Effector CD4-positive, alpha-beta T cell (primary cell): ENCODE measurements at places on chromosomes 5 and 9.

- no peak for DNase-seq
These were observed at the start of gene GNAQ for GRCh38 chr9:78031444-78031892. TSS of gene GNAQ (minus strand) at chr9:78031811. CDS start at chr9:78031235, 576 bp downstream.

DNA sequence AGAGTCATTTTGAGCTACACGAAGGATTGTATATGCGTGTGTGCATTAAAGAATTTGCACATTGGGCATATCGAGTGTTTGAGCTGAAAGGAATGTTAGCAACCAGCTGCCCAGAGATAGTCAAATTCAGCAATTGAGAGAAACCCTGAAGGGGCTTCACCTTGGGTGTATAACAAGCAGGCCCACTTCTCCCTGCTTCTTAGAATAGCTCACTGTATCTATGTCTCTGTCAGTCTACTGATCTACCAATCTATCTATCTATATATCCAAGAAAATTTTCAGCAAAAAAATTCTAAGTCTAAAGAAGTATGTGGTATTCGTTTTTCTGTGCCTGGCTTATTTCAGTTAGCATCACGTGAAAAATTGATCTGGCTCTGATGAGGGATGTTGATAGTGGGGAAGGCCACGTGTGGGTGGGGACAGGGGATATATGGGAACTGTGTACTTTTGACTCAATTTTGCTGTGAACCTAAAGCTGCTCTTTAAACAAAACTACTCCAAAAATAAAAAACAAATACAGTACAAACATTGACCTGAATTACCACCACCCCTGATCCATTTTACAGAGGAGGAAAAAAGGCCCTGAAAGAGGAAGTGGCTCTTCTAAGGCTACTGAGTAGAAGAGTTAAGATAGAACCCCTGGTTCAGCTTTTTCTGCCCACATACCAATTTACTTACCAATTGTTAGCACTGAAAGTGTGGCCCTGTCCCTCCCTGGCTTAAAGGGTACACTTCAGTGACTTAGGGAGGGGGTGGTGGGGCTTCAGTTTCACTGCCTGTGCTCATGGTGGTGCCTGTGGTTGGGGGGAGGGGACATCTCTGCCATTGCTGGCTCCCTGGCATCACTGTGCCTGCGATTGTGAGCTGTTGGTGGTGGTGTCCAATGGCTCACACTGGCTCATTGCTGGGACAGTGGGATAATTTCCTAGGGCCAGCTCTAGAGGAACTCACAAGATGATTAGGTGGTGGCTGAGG, 141.8 kb downstream of the DOCK2 start:
- no peak for DNase-seq

DNA sequence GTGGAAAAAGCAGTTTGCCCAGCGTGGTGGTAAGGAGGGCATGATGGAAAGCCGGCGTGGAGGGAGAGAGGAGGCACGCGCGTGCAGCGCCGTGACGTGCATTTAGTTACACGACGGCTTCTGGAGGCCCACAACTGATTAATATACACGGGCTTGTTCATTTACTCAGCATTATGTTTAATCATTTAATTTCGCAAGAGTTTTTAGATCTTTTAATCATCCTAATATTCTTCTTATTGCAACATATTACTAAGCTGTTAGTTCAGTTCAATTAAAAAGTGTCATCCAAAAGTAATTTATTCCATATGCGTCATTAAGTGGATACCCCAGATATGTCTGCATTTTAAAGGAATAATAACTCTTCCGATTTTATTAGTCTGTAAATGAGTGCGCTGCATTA, 220.5 kb downstream of the HSPA4 start:
- no peak for DNase-seq

DNA sequence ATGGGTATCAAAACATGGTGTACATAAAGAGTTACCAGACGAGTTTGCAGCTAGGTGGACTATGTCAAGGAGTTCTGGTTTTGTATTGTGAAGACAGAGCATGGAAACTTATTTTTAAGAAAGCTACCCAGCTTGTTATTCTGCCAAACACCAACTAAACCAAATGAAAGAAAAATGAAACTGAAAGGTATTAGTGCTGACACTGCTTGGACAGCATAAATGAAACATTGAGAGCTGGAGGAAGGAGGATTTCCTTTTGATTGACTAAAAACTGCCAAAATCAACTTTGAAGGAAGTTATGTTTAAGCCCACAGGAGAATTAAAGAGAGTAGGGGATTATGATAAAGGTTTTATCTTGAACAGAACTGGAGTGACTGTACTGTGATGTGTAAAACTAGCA, 766.2 kb downstream of the PTPRD start:
- DNase-seq, result no peak

GRCh38 chr5:112820246-112820645, 40.8 kb upstream of the SRP19 start:
- no peak for DNase-seq

DNA sequence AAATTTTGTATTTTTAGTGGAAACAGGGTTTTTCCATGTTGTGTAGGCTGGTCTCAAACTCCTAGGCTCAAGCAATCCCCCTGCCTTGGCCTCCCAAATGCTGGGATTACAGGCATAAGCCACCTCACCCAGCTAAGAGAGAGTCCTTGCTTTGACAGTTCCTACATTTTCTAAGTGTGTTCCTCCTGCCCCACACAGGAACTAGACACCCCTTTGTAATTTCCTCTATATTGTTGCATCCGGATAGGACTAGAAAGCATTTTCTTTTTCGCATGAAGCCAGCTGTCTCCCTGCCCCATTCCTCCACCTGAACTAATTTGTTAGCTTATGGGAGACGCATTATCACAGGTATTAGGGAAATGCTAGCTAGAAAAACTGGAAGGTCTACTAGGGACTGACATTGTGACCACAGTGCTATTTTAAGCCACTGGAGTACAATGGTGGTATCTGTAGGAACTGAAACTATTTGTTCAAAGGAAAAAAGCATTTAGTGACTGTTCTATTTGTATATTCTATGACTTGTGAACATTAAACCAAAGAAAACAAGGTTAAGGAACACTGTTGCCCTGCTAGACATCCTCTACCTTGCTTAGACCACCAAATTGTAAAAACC, 214.1 kb downstream of the SMARCA2 start:
- DNase-seq, result no peak

DNA sequence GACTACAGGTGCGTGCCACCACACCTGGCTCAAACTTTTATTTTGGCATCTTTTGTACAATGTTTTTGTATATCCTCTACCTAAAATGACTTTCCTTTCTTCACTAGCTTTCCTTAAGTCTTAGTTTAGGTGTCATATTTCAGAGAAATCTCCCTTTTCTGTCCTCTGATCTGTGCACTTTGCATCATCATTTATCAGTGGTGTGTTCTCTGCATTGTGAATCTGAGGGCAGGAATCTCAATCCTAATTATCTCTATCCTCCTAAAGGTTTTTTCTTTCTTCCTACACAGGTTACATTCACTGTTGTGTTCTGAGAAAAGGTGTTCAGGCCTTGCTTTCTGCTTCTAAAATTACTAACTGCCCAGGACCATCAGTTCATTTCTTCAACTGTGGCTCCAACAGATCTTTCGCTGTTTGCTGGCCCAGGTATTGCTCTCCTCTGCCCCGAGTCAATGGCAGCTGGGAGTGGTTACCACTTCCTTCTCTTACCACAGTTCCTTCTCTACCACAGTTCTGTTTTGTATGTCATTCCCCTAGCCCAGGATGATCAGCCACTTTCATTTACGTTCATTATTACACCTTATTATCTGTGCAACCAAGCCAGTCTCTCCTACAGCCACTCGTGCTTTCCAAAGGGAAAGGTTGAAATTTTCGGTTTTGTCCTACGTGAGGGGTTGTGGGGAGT, 14.0 kb downstream of the TGFBR1 start:
- peak; percentile 16 for DNase-seq

- no peak for DNase-seq
These were observed 47.0 kb upstream of the F2RL1 start for GRCh38 chr5:76771705-76772405.

- no peak for DNase-seq
These were observed 31.5 kb upstream of the MYORG start for GRCh38 chr9:34408173-34408572.

DNA sequence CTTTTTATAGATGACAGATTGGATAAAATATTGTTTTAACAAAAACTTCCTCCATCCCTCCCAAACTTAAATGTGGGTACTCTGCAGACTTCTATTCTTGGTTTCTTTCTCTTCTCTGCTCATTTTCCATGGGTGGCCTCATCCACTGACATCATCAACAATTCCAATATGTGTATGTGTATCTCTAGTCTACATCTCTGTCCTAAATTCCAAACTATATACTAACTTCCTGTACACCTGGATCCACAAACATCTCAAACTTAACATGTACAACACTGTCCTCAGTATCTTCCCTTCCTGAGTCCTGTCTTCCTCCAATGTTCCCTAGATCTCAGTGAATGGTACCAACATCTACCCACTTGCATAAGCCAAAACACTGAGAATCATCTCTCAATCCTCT, 28.5 kb upstream of the CDK5RAP2 start:
- no peak for DNase-seq

DNA sequence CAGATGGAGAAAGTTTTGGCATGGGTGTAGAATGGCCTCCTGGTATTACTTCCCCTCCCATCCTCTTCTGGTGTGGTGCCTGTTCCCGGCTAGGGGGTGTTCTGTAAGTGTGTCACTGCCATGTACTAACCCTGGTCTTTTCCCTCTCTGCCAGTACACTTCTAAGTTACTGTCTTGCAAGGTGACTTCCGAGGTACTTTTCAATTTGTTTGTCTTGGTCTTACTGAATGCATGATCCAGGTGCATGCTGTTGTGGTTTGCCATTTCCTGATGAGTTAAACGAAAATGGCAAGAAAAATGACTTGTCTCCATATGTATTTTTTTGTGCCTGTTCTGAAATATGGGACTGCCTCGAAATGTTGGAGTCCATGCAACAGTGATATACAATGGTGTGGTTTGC, 46.0 kb downstream of the C9orf152 start:
- DNase-seq, result no peak

GRCh38 chr5:92163906-92164305, 780.8 kb upstream of the ARRDC3 start:
- no peak for DNase-seq

DNA sequence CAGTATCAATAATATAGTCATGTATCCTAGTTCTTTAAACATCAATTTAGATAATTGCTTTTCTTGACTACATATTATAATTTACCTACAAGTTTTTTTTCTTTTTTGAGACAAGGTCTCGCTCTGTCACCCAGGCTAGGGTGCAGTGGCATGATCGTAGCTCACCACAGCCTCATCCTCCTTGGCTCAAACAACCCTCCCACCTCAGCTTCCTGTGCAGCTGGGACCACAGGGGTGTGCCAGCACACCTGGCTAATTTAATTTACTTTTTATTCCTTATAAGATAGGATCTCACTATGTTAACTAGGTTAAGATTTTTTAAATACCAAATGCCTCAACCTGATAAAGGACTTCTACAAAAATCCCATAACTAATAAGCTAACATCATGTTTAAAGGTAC, 21.1 kb downstream of the UIMC1 start:
- peak; percentile 7 for DNase-seq

DNA sequence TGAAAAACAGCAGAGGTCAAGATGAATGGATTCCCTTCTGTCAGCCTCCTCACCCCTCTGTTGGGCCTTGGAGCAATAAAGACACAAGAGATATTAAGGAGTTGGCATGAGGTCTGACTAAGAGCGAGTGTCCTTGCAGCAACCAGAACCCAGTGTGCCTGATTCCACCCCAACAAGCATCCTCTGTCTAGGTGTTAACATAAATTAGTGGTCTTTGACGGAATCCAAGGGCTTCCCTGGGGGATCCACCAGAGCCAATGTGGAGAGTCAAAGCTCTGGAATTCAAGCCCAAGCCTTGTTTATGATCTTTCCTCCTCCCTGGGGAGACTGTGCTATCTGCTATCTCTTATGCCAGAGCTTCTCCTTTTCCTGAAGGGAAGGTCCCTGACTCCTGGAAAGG, 128.1 kb upstream of the SMIM23 start:
- DNase-seq, result no peak

- no peak for DNase-seq
These were observed 366.0 kb downstream of the HTR1A start for GRCh38 chr5:63596254-63596653.

GRCh38 chr5:74624501-74624900, 16.0 kb downstream of the ENC1 start:
- DNase-seq, result no peak

DNA sequence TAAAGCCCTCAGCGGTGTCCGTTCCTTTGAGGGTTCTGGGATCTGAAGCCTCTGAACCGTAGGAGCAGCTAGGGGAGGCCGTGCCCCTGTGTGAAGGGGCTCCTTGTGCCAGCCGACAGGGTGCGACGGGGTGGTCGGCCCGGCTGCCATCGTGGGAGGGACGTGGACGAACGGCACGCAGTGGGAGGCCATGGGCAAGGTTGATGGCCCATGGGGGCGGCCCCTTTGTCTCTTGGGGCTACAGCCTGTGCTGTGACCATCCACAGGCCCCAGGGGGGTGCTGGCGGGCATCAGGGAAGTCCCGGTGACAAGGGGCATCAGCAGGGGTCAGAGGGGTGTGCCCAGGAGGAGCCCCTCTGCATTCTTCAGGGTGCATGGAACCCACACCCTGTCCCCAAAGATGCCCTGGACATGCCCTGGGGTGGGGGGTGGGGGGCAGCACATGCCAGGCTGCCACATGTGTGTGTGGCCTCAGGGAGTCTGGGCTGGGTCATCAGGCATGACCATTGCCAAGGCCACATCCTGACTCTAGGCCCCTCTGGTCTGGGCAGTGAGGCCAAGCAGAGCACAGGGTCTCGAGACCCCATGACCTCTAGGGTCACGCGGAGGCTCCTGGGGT, 49.6 kb upstream of the CACNA1B start:
- no peak for DNase-seq
